ENCODE measurements at places on chromosomes 7 and 10.

- peak; percentile 4 for DNase-seq
Measured at GRCh38 chr7:148503900-148504487, 86.6 kb upstream of the C7orf33 start.

GRCh38 chr7:151179287-151179860 lies 7.7 kb downstream of the ASB10 start:
- DNase-seq = no peak

DNA sequence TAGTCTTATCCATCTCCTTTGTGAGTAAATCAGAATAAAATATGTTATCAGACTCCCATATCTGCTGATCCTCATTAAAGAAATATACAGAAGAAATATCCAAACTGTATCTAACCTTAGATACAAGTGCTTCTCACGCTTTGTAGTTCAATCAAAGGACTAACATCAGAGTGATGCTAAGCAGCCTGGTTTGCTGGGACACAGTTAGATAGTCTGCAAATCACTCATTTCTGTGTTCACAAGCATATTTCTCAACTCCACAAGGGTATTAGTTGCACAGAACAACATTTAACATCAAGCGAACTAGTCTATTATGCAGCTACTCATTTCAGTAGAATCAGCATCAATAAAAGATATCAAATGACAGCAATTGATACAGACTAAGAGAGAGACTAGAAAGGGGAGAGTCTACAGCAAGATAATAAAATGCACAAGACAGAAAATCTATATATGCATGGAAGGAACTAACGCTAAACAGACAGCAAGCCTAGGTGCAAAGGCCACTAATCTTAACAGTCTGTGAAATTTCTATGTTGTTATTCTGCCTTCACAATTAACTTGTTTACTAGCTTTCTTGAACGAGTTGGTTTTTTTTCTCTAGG lies 30.0 kb downstream of the DNAJC12 start:
- DNase-seq = no peak

DNA sequence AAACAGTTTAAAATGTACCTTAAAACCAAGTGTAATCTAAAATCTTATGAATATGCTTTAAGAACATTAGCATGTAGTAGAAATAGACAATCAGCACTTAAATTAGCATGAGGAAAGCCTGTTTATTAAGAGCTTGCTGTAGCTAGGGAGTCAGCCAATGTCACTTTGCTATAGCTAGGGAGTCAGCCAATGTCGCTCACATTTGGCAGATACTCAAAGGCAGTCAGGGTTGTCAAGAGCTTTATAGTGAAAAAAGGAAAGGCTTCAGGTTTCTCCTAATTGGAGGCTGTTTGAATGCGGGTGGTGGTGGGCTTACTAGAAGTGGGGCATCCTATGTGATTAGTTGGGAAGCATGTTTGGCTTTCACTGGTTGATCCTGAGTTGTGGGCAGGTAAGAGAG lies 226.2 kb upstream of the DGKB start:
- DNase-seq = no peak

DNA sequence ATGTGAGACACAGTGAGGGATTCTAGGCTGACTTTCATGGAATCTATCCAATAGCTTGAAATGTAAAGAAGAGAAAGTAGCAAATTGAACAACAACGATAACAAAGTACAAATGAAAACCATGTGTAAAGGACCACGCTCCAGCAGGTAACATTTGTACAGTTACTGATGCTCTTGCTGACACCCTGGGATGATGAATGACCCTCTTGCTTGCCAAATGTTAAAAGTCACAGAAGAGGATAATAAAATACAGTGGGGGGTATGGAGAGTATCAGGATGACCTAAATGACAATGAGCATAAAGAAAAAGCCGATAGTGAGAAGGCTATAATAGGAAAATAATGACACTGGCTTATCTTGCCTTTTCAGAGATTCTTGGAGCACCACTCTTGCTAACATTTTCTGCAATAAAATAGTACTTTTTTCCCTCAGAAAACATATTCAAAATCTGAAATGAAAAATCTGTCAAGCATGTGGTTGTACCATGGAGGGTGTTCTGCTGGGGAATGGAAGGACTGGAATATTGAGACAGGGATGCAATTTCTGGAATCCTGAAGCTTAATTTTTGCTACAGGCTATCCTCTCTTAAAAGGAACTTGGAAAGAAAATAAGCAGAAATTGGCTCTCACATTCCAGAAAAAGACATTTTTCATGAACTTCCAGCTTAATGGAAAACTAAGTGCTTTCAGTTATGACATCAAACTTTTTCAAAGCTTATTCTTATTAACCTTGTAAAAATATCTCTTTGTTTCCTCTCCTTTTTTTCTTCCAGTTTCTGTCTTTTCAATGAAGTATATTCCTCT lies 303.2 kb upstream of the GHITM start:
- DNase-seq = no peak
